NCI-H2081 treated with DMSO at 0.1 percent for 48 hours (cell line): ENCODE measurements at places on chromosomes 13 and 19.

GRCh38 chr13:59710996-59711701 lies 452.6 kb downstream of the DIAPH3 start:
- DNase-seq = no peak

- no peak for DNase-seq
These were observed 361.5 kb upstream of the HTR2A start for GRCh38 chr13:47258384-47258783.

DNA sequence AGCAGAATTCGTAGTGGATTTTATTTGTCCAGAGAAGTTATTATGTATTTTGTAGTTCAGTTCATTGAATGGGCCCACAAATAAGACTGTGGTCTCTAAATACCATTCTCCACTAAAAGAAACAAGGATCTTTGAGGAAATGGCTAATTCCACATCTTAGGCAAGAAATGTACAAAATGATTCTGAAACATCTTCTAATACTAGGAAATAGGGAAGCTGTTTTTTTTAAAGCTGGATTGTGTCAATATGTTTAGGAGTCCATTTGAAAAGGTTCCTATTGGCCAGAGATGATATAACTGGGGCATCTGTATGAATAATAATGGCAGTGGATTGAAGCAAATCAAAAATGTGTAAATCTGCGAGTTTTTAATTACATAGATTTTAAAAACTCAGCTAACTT lies 88.5 kb upstream of the SIAH3 start:
- no peak for DNase-seq

- no peak for DNase-seq
These were observed 79.7 kb downstream of the TSHZ3 start for GRCh38 chr19:31269425-31270127.

- no peak for DNase-seq
These were observed 7.3 kb upstream of the GADD45B start for GRCh38 chr19:2468596-2468995.

GRCh38 chr13:21399741-21400140 lies 59.4 kb downstream of the ZDHHC20 start:
- DNase-seq = no peak

DNA sequence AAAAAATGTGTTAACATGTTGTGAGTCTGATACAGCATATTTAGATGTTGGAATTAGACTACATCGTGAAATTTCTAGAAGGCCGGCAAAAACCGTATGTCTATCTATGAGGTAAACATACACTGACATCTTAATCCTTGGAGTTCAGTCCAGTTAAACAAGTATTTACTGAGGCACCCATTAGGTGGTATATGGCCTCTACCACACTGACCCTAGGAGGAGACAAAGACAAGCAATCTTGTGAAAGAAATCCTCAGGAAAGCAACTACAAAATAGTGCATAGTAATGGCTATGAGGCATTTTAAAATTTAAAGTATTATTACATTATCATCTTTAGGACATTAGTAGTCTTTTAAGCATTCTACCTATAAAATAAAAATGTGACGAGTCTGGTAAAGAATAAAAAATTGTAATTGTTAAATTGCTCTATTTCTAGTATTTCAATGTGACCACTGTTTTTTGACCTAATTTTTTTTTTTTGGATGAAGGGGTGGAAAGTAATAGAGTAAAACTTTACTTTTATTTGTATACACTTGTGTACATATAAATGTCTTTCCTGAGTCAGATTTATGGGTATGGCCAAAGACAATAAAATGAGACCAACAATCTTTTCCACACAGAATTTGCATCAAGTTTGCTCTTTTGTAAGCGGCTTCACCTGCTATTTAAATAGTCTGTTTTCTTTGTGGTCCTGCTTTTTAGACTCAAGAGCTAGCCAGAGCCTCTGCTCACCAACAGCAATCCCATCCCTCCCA lies 50.5 kb downstream of the KATNAL1 start:
- no peak for DNase-seq

GRCh38 chr19:19459707-19460251 lies 54.3 kb downstream of the GATAD2A start:
- DNase-seq = no peak

- no peak for DNase-seq
These were observed 11.4 kb downstream of the PIAS4 start for GRCh38 chr19:4018775-4019504.

- no peak for DNase-seq
These were observed 392.8 kb downstream of the SLITRK6 start for GRCh38 chr13:85406269-85406975.

GRCh38 chr19:38298821-38299680 lies 5.0 kb upstream of the C19orf33 start:
- no peak for DNase-seq

GRCh38 chr13:60386250-60386649 lies 10.8 kb upstream of the TDRD3 start:
- no peak for DNase-seq

DNA sequence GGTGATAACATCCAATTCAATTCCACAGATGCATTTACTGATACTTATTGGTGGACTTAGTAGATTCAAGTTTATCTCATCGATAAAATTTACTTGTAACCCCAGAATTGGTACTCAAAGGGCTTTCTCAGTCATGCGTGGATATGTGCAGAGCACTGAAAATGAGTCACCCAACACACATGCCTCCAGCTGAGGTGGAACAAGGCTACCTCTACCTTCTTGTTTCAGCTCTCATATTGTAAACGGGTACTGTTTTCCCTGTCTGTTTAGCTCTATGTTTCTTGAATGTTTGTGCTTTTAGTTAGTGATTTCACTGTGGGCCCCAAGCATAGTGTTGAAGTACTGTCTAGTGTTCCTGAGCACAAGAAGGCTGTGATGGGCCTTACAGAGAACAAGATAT lies 1.5 kb downstream of the LRRC63 start:
- DNase-seq = no peak

DNA sequence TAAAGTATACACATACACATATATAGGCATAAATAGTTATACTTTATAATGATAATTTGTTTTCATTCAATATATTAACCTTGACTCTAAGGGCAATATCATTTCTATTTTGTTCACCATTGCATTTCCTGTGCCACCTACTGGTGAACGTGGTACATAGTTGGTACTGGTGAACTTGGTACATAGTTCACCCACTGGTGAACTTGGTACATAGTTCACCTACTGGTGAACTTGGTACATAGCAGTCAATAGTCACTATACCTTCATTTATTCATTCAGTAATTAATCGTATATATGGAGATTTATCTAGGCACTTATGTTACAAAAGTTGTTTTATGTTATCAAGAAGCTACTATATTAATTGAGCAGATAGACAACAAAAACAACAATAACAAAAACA lies 172.6 kb upstream of the ATXN8OS start:
- no peak for DNase-seq

DNA sequence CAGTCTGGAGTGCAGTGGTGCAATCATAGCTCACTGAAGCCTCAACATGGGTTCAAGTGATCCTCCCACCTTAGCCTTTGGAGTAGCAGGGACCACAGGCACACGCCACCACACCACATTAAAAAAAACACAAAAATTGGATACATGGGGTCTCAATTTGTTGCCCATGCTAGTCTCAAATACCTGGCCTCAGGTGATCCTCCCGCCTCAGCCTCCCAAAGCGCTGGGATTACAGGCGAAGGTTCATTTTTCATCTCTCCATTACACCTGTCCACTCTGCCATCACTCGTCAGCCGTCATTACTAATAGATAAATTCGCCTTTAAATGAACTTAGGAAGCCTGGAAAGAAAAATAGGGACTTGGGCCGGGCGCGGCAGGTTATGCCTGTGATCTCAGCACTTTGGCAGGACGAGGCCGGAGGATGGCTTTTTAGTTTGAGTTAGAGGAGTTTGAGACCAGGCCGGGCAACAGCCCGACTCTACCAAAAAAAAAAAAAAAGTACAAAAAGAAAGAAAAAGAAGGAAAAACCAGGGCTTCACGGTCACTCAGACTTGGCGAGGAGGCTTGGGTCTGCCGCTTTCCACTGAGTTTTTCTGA lies 685 bp upstream of the SUPT5H start:
- no peak for DNase-seq

DNA sequence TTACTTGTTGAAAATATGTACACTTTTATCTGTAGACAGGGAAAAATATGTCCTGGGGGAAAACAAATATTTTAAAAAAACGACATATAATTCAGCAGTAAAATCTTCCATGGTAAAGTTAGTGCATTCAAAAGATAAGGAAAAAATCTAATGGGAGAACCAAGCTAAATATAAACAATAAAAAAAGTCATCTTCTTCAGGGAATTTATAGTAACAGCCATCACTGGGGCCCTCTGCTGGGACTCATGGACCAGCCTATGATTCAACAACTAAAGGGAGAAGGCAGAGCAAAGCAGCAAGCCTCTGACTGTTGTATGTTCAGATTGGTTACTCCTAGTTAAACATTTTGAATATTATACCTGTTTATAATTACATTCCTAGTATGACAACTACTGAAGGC lies 93.0 kb downstream of the ITGBL1 start:
- DNase-seq = no peak

DNA sequence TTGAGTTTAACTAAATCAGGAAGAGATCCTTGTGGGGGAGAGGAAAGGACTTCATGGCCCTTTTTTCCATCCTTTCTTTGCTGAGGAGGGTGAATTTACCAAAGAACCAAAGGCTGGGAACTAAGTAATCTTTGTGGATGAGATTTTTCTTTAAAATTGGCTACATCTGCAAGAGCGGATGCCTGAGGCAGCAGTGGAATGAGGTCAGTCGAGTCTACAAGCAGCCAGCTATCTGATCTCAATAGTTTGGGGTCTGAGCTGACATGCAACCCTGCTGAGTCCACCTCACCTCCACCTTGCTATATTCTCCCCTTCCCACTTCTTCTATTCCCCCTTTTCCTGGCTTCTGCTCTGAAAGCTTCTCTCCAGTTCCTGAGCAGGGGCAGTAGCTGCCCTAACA lies 3.6 kb upstream of the DNAJC15 start:
- no peak for DNase-seq

GRCh38 chr19:38685666-38686529 lies 38.4 kb downstream of the ACTN4 start:
- no peak for DNase-seq

- no peak for DNase-seq
These were observed 2.7 kb downstream of the SPACA6 start for GRCh38 chr19:51695702-51696315.

DNA sequence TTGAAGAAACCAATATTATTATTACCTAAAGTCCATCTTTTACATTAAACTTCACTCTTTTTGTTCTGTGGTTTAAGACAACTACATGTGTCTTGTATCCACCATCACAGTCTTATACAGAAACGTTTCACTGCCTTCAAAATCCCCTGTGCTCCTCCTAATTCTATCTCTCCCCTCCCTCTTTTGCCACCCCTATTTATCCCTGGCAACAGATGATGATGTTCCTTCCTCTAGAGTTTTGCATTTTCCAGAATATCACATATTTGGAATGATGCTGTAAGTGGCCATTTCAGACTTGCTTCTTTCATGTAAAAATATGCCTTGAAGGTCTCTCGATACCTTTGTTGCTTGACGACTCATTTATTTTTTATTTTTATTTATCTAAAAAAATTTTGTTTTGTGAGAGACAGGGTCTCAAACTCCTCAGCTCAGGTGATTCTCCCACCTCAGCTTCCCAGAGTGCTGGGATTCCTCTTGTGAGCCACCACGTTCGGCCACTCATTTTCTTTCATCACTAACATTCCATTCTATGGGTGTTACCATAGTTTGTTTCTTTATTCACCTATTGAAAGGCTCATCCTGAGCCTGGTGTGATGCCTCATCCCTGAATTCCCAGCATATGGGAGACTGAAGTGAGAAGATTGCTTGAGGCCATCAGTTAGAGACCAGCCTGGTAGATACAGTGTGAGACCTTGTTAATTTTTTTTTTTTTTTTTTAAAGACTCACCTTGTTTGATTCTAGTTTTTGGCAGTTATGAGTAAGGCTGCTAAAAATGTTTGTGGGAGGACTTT lies 8.4 kb downstream of the ZNF763 start:
- no peak for DNase-seq

DNA sequence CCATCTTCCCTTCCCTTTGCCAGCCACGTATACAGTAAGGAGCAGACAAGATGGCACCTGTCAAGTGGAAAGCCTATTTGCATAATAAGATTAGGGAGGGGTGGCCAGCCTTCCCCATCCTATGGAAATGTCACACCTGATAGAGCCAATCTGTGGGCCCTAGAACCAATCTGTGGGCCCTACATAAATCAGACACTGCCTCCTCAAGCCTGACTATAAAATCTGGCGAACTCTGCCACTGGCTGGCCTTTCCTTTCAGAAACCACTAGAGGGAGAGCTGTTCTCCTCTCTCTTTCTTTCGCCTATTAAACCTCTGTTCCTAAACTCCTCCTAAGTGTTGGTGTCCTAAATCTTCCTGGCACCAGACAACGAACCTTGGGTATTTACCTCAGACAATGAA lies 231.5 kb upstream of the KLHL1 start:
- no peak for DNase-seq

DNA sequence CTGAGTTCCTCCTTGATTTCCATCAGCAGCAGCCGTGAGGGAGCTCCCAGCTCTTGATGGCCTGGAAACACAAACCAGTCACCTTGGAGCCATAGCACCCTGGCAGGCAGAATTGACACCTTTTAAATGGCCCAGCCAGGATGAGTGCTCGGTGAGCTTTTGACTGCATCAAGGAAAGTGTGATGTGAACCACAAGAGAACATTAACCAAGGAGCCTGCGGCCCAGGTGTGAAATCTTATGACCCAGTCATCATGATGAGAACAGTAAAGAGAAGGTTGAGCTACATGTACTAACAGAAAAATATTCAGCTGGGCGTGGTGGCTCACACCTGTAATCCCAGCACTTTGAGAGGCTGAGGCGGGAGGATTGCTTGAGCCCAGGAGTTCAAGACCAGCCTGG lies 22.8 kb downstream of the SUGP2 start:
- no peak for DNase-seq

GRCh38 chr13:31827707-31828106 lies 88.4 kb downstream of the RXFP2 start:
- no peak for DNase-seq

- no peak for DNase-seq
These were observed 2.4 kb downstream of the BTBD2 start for GRCh38 chr19:2012941-2013682.
